ENCODE measurements at places on chromosomes 11 and 22.

DNA sequence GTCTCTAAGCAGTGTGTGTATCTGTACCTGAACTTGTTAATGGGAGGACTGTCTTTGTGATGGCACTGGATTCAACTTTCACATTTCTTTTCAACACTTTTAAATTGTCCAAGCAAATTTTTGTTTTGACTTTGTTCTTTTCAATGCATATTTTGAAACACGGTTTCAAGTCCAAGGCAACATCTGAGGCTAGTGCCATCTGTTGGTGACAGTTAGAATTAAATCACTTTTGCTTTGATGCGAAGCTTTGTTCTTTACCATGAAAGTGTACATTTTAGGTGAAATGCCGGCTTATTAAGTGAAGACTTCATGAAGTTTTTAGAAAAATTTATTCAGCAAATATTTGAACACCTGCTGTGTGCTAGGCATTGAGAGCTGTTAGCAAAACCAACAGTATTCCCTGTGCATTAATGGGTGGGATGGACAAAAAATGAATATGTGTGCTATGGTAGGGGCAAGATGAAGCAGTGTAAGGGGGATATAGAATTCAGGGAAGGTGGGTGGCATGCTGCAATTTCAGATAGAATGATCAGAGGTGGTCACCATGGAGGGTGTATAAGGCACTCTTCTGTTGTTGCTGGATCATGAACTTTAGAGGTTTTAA, 70.2 kb downstream of the DDX10 start:
- DNase-seq: no peak

DNA sequence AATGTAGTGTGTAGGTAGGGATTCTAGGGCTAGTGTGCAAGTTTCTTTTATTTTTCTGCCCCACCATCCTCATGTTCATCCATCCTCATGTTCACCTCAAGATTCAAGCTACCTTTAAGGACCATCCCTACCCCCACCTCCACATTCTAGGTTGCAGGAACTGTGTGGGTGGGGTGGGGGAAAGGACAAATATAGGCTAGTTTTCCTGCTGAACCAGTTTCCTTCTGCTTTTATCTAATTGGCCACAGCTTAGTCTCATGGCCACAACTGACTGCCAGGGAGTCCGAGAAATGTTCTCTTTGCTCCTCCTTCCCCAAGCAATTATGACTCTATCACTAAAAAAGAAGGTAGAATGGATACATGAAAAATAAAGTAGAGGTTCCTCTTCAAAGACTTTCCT, 179.0 kb upstream of the LARGE1 start:
- DNase-seq: no peak

- no peak for DNase-seq
Measured at GRCh38 chr11:78978831-78979230, 404.2 kb upstream of the NARS2 start.

DNA sequence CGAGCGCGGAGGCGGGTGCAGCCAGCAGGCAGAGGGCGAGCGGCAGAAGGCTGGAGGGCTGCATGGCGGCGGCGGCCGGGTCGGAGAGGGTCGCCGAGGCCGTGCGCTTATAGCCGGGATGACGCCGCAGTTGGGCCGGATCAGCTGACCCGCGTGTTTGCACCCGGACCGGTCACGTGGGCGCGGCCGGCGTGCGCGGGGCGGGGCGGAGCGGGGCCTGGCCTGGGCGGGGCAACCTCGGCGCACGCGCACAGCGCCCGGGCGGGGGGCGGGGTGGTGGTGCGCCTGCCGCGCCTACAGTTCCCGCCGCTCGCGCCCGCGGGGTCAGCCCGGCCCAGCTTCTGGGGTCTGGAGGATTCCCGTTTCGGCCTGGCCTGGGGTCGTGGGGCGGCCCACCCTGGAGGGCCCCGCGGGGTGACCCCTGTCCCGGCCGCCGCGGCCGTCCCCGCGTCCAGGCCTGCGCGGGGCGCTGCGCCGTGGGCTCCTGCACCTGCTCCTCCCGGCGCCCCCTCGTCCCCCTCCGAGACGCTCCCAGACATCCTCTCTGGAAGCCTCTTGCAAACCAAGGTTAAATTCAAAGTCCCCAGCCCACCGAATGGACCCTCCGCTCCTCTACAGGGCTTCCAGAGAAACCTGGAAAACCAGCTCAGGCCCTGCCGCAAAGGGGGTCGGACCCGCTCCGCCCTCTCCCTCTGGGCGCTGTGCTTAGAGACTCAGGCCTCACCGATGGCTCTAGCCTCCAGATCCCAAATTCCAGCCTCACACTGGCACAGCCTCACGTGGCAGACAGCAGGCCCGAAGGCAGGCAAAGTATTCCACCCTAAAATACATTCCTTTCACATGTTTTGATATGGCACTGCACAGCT, at the start of gene CTSD:
CTSD (minus strand) TSS at position 132 of the 866 bp plus-strand sequence; CDS start at position 64, 68 bp downstream.
- peak; percentile 79 for DNase-seq

DNA sequence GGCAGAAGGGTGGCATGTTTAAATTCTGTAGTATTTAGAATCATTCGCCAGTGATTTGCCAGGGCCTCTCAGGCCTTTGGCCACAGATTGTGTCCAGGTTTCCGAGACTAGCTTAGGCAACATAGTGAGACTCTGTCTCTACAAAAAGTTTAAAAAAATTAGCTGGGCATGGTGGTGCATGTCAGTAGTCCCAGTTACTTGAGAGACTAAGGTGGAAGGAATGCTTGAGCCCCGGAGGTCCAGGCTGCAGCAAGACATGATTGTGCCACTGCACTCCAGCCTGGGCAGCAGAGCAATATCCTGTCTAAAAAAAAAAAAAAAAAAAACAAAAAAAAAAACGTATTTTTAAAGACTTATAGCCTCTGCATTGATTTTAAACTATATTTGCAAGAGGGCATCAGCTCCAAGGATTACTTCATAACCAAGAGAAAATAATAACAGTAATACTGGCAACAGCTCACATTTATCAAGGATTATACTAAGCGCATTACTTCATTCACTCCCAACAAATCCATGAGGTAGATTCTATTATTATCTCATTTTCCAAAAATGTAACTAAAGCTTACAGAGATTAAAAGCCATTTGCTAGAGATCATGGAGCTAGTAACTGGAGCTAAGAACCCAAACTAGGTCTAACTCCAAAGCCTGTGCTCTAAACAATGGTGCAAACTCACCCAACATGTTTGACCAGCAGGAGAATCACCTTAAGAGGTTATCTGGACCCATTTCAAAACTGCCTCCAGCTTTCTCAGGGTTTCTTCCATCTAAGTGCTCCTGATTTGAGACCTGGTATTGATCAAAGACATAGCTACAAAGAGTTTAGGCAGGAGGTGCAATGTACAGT, 32.6 kb upstream of the SLC6A5 start:
- no peak for DNase-seq

DNA sequence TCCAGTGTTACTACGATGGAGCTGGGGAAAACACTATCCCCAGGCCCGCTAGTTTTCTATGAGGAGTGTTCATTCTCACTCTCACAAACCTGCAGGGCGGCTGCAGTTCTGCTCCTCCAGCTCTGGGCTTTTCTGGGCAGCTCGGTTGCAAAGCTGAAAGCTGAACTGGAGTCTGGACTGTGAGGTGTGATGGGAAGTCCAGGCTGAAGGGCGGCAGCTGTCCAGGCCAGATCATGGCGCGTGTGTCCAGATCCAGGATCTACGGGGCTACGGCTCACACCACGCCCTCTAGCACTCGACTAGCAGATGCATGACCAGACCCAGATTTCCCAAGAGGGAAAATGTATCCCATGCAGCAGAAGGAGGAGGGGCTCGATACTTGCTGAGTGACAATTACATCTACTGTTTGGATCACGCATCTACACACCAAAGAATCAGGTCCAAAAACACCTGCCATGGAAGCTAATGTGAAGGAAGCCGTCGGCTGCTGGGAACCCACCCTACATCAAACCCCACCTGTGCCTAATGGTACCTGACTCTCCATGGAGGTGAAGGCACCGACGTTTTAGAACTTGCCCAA, 555.0 kb downstream of the BRD1 start:
- DNase-seq: no peak

GRCh38 chr22:30918761-30919160, 49.8 kb downstream of the MORC2 start:
- DNase-seq: no peak

DNA sequence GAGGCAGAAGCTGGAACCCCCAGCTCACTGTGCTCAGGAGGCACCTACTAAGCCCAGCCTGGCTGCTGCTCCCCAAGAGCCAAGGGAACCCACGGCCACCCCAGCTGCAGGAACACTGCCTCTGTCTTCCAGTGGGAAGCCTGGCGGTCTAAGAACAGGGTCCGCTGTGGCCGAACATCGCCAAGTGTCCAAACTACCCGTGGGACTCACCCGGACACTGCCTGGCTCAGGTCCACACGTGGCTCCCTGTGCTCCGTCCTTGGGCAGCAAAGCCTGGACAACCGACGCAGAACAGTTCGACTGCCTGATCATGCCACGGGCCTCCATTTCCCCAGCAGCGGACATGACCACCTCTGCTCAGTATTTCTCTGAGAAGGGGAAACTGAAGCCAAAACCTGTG, 747.0 kb downstream of the BRD1 start:
- no peak for DNase-seq

DNA sequence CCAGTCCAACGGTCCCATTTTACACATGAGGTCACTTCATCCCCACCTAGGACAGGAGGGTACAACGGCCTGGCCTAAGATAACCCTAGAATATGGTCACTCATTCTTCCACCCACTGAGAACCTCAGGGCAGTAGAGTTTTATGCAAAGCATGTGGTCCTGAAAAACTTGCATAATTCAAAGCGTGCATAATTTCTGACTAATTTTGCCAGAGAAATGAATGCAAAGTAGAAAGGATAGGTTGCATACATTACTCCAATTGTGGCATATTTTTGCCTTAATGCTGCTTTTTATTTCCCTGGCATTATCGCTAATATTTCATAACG, 32.5 kb upstream of the SLC35C1 start:
- no peak for DNase-seq

DNA sequence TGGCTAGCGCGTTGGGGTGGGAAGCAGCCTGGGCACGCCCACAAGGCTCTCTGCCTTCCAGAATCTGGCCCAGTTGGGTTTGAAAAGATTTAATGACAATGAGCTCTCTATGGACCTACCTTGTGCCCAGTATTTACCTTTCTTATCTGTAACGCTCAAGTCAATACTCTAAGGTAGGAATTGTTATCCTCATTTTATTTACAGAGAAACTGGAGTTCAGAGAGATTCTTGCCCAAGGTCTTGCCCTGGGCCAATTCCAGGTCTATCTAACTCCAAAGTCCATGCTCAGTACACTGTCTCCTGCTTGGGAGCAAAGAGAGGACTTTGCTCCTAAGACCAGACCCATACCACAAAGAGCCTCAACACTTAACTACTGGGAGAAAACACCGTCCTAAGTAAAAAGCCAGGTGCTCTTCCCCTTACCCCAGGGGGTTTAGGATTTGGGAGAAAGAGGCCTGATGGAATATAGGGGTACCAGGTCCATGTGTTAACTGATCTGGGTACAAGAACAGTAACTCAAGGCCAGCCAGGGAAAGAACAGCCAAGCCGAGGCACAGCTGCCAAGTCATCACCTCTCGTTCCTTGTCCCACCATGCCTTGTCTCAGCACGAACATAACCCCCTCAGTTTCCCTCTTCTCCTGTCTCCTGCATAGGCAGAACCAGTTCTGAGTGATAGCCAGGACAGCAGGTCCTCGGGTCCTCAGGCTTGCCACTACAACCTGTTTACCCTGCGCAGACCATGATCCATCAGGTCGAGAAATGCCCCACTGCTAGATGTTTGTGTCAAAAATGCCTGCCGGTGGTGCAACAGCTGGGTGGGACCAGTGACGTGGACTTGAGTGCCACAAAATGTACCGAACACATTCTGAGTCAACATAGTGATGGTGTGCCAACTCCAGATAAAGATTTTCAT, 14.6 kb downstream of the APOA4 start:
- no peak for DNase-seq

All from stimulated activated CD8-positive, alpha-beta memory T cell treated with anti-CD3 and anti-CD28 coated beads, Interleukin-12 subunit alpha, Interleukin-12 subunit beta, amount 100 ng/mL, for 4 hours (primary cell).